ENCODE measurements at places on chromosomes 1 and 21.

- no peak for DNase-seq
Observed at GRCh38 chr1:107794571-107794970, 170.4 kb downstream of the VAV3 start.

DNA sequence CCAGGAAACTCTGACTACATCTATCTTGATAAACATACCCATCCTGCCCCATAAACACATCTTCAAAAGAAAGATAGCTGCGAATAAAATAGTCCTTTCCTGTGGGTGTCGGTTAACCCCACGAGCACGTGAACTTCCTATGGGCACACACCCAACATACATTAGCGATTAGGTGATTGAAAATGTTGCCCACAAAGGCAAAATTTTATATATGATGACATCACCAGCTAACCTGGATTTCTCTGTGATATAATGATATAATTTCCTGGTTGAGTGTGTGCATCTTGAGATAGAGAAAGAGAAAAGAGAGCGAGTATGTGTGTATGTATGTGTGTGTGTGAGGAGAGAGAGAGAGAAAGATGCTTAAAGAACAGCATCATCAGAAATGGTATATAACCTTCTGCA, 296.1 kb downstream of the PTPRC start:
- peak; percentile 42 for DNase-seq

GRCh38 chr1:76620371-76620770, 246.9 kb upstream of the ST6GALNAC5 start:
- no peak for DNase-seq

- DNase-seq = no peak
Observed at GRCh38 chr1:78145105-78145580, 99.4 kb downstream of the GIPC2 start.

- no peak for DNase-seq
Observed at GRCh38 chr1:81703391-81703755, 97.4 kb upstream of the ADGRL2 start.

- DNase-seq = no peak
Observed at GRCh38 chr1:14439015-14439414, 159.5 kb upstream of the KAZN start.

GRCh38 chr1:21815724-21816321, 3.8 kb downstream of the LDLRAD2 start:
- no peak for DNase-seq

- DNase-seq = no peak
Observed at GRCh38 chr1:74508449-74508848, 4.0 kb downstream of the LRRC53 start.

DNA sequence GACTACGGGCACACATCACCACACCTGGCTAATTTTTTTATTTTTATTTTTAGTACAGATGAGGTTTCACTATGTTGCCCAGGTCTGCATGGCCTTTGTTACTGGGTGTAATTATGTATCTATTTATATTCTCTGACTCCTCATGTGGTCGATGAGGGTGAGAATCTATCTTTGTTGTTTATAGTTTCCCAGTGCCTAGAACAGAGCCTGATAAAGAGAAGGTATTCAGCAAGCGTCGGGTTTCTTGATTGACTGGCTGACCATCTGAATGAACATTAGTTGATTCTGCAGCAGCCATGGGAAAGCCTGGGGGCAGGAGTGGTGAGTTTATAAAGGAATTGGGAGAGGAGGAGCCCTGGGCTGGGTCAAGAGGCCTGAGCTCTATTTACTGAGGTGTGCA, 28.5 kb downstream of the SERINC2 start:
- DNase-seq = peak; percentile 28

DNA sequence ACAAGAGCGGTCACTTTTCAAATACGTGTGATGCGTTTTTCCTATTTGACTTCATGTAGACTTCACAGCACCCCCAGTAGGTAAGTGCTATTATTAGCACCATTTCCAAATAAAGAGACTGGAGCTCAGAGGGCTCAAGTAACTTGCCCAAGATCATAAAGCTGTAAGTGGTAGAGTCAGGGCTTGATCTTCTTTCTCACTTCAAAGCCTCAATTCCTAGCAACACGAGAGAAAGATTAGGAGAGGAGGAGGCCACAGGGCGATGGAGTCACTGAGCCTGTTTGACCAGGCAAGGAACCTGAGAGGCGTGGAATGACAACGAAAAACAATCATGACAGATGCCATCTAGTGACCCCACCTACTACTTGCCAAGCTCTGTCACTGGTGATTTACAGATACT, 181.0 kb downstream of the FOXD2 start:
- DNase-seq = no peak

DNA sequence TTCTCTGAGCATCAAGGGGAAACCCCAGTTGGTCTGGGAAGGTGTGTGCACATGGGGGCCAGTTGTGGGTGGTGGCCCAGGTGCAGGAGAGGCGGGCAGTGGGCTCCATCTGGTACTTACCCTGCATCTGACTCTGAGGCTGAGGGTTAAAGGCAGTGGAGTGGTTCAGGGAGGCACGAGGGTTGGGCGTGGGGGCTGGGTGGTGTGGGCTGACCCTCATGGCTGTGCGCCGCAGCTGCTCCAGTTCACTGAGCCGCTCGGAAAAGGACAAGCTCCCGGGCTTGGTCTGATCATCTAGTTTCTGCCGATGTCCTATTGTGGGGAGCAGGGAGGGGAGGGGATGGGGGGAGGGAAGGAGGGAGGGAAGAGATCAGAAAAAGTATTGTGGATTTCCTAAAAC, 165.5 kb downstream of the CLIC6 start:
- DNase-seq = no peak
